Cortex of kidney (tissue), 1 donor: ENCODE measurements at places on chromosomes 1 and 21.

DNA sequence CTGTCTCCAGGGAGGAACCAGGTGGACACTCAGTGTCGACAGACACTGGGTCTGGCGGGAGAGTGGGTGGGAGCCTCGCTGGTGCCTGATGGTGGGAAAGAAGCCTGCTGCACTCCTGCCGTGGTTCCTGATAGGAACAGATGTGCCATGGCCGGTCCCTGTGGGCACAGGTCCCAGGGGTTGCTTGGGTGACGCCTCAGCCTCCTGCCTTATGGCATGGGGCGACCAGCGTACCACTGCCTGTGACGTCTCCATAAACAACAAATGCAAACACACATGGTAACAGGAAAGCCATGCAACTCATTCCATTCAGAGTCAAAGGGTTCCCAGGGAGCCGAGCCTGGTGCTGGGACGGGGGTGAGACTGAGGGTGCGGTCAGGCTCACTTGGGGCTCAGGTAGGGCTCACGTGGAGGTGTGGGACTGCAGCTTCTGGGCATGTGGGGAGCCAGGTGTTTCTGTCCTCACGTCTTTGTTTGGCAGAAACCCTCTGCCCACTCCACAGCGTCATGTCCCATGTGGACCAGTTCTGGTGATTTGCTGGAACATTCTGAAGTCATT is 34.8 kb downstream of the SNAP47 start:
- no peak for DNase-seq

DNA sequence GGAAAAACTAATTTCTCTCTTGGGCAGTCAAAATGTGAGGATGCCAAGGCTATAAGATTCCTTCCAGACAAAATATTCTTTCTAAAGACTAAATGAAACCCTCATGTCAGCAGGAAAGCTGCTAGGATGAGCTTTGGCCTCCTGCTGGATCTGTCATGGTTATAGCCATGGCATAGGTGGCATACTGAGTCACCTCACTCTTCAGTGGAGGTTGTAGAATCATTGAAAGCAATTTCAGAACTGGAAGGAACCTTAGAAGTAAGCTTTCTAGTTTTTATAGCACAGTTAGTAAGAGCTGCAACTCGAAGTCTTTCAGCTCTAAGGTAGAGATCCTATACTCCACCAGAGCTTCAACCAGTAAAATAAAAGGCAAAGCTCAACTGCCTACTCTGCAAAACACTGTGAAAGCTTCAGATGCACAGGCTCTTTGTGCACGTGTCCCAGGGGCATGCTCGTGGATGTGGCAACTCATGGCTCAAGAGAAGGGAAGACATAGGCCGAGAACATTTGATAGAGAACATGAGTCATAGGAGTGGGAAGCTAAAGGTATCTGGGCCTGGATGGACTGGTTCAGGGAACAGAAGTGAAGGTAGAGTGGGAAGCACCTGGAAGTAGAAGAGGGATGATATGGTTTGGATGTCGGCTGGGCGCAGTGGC is 5.8 kb downstream of the AVPR1B start:
- DNase-seq, result no peak

DNA sequence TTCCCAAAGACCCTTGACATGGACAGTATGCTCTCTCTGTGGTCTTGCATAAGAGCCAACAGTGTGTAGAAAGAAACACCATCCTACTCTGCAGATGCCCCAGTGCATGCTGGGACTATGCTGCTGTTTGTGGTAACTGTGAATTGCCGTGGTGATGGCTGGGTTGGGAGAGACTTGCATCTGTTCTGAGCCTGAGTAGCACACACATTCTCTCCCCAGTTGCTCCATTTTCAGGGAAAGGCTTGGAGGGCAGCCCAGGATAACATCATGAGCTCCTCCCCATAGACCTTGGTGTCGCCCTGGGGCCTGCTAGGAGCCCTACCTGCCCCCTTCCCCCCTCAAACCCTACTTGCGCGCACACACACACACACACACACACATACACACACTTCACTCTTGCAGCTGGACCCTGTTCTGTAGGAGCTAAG is 120.9 kb upstream of the IPO9 start:
- DNase-seq, result no peak

GRCh38 chr1:245091818-245092637 is 62.8 kb upstream of the KIF26B start:
- no peak for DNase-seq

GRCh38 chr1:114318961-114319360 is 165.3 kb upstream of the SYT6 start:
- DNase-seq, result no peak

DNA sequence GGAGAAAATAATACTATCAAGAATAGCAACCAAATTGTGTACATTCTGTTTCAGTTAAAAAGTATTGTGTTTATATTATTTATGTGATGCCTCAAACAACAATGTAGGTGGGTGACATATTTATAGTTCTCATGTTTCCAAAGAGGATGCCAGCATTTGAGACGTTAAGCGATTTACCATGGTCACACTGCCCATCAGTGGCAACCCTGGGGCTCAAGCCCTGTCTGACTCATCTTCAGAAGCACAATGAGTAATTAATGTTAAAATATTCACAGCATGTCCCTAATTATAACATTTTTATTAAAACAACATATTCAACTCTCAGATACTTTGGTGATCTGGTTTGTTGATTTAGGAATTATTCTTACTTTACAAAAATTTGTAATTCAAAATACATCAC is 409.4 kb downstream of the BRINP3 start:
- DNase-seq, result no peak

DNA sequence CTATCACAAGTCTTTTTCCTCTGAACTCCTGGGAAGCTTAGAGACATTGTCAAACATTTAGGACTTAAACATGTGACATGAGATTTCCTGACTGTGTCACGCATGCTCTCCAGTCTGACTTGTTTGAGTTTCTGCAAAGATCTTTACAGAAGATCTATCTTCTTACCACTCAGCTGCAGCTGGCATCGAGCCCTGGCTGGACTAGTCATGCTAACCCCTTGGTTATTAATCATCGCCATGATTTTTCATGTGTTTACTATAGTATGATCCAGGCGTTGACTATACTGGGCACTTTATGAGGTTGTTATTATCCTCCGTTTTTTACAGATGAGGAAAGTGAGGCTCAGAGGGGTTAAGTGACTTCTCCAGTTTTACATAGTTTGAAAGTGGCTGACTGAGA is 18.1 kb upstream of the IRF2BP2 start:
- DNase-seq, result no peak

- DNase-seq, result no peak
Observed at GRCh38 chr1:151967091-151967490, 26.6 kb downstream of the S100A10 start.

GRCh38 chr1:204842892-204843291 is 27.8 kb upstream of the NFASC start:
- no peak for DNase-seq

- no peak for DNase-seq
Observed at GRCh38 chr1:161091796-161092507, 2.6 kb upstream of the NECTIN4 start.

DNA sequence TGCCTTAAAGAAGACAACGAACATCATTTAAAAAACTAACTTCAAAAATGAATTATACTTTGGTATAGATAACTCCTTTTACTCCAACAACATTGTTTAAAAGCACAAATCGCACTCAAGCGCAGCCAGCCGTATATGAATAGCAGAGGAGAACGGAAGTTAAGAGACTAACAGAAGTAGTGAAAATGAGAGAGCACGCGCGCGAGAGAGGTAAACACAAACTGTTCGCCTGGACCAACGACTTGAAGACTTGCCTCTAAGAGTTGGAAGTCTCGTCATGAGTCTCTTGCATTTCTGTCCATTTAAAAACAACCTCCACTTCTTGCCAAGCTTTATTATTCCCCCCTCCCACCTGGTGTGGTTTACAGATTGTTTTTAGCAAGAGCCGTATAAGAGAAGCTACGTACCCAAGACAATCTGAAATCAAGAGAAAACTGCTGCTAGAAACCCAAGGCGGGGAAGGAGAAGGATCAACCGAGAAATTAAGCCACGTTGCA is 479 bp downstream of the SELENOF start:
- no peak for DNase-seq

DNA sequence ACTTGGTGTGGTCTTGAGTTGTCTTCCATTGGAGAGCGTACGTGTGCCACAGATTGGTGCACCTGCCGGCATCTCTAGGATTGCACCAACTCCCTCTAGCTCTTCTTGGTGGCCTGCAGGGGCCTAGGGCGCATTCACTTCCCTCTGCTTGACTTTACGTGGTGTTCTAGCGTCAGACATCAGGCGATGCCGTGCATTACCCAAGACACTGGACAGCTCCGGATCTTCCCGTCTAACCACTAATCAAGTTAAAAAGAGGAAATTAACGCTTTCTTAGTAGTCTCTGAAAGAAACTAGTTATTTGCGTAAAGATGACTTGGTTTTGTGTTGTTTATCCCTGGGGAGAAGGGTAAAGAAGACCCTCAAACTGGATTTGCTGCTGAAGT is 510 bp upstream of the IL10RB start:
- DNase-seq, result no peak

GRCh38 chr1:230399321-230400006 is 26.7 kb downstream of the PGBD5 start:
- no peak for DNase-seq

DNA sequence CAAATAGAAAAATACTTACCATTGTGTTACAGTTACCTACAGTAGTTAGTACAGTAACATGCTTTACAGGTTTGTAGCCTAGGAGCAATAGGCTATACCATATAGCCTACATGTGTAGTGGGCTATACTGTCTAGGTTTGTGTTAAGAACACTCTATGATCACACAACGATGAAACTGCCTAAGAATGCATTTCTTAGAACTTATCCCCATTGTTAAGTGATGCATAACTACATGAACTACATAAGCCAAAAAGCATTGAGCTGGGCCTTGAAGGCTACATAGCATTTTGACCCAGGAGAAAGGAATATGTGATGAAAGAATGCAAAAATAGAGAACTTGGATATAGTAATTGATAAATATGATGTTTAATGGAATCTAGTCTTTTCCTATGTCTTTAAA is 46.4 kb upstream of the JUN start:
- DNase-seq, result no peak

GRCh38 chr1:6207921-6208320 is 2.0 kb downstream of the RNF207 start:
- no peak for DNase-seq

GRCh38 chr1:232797856-232798510 is 7.2 kb upstream of the MAP10 start:
- no peak for DNase-seq

DNA sequence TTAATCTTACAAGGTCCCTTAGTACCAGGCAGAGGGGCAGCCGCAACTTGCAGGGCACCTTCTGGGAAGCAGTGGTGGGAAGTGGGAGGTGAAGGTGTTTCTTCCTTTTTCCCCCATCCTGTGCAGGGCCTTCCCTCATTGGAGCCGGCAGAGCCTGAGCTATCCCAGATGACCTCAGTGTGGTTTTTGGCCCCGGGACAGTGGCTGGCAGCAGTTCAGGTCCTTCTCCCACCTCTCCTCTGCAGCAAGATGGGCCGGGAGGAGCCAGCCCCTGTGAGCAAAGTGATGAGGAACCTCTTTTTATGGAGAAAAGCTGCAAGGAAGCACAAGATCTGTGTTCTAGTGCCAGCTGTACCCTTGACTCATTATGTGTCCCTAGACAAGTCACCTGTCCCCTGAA is 6.8 kb downstream of the PFKFB2 start:
- no peak for DNase-seq

DNA sequence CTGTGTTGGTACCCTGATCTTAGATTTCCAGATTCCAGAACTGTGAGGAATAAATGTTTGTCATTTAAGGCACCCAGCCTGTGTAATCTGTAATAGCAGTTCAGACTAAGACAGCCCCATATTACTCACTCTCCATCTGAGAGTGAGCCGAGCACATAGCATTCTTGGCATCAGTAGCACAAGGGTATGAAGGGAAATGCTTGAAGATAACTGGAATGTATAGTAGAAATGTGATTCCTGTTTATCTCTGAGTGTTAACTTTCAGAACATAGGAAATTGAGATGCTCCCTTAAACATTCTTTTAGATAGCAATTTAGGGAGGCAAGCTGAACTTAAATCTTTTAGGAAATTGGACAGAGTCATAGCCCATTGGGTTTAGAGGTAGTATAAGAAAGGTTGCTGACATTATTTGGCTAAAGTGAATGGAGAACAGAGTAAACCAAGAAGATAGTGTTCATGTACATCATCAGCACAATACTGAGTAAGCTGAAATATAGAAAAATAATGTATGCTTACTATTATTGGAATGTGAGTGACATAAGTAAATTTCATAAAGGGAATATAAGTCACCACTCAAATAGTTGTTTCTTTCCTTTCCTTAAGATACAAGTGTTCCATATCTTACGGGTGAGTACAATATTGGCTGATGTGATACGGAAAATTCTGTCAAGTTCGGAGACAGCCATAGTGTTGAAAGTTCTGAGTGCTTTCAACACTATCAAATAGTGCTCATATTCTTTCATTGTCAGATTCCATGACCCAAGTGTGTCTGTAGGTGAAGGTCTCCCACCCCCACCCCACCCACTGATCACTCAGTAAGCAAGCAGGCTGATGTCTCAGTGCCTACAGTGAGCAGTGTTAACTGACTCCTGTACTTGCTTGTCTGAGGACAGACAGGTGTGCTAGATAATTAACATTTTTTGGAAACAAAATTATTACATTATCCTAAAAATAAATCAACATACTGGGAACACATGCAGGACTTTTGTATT is 73.7 kb downstream of the LRRC8D start:
- no peak for DNase-seq

GRCh38 chr1:95572962-95573361 is 339.0 kb downstream of the RWDD3 start:
- DNase-seq, result no peak

DNA sequence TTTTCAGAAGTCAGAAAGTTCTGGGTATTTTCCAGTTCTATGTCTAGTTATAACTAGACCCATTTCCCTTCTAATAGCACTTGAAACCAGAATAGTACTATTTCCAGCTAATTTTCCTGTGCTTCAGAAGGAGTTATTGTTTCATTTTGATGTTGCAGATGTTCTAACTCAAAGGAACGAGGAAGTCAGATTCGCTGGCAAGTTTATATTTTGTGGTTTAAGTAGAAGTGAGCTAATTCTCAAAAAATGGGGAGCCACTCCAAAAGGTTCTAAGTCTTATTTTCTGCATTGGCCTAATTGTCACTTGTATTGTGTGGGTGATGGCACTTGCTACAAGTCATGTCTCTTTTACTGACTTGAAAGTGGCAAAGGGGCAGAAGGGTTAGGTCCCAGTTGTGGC is 18.1 kb downstream of the CCDC185 start:
- no peak for DNase-seq
